ENCODE measurements at places on chromosomes 12 and 14.

- no peak for DNase-seq
These were observed 181.6 kb upstream of the FOXG1 start for GRCh38 chr14:28584951-28585350.

DNA sequence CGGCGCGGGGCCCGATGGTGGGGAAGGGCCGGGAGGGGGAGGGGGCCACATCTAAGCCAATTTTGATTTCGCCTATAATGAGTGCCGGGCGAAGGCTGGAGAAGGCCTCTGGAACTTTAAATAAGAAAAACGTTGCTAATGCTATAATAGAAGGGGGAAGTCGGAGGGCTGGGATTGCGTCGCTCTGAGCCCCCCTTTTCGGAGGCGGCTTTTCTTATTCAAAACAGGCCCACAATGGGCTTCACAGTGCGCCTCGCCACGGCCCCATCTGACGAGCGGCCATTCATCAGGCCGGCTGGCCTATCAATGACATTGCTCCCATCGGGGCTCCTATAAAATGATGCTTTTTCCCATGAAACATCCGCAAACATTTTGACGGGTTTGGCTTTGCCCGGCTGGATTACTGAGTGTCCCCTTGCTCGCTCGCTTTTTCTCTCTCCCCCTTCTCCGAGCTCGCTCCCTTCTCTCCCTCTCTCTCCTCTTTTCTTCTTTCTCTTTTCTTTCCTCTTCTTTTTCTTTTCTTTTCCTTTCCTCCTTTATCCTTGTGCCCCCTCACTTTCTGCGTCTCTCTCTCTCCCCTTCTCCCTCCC lies at the start of gene RFX4:
Gene RFX4 (plus strand): TSS at position 364 of the 590 bp plus-strand sequence. CDS start 317 bp downstream, outside the sequence.
- no peak for DNase-seq

DNA sequence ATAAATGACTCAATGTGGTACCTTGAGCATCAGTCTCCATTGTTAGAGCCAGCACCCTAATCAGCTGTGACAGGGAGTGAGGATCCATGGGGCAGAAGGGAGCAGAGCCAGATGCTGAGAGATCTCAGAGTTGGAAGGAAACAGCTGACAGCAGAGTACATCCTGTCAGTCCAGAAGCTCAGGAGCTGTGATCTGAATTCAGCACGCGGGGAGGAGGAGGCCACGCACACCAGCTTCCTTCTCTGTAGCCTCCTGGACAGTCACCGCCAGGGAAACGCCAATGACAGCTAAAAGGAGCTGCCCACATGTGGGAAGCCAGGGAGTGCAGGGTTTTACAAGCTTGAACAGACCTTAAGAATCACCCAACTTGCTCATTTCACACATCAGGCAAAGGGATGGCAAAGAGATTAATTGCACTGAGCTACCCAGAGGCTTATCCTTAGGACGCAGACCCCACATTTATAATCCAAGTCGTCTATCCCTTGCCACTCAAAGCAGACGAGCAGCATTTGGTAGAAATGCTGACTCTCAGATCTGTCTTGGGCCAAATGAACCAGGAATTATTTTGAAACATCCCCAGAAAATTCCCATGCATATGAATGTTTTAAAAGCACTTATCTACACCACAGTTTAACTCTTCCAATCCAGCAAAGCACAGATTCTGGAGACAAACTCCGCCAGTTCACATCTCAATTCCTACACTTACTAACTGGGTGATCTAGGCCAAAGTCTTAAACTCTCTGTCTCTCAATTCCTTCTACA lies 322.6 kb upstream of the TMTC1 start:
- DNase-seq = no peak

GRCh38 chr14:90405101-90405500 lies 8.3 kb downstream of the CALM1 start:
- DNase-seq = no peak

DNA sequence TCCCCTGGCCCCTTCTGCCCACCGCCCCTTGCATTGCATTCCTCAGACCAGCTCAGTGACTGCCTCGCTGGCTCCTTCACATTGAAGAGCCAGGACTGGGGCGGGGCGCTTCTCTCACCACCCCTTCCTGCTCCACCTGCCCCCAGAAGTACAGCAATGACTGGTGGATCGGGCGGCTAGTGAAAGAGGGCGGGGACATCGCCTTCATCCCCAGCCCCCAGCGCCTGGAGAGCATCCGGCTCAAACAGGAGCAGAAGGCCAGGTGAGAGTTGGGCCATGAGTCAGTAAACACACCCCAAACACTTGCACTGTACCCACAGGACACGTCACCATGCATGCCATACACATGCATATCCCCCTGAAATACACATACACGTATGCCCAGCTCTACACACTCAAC lies 5.8 kb downstream of the CACNB3 start:
- no peak for DNase-seq

- DNase-seq = no peak
These were observed 213.3 kb upstream of the CLEC14A start for GRCh38 chr14:38469156-38469555.

- no peak for DNase-seq
These were observed 91.6 kb upstream of the PTPRQ start for GRCh38 chr12:80352474-80352873.

- peak; percentile 73 for DNase-seq
These were observed 699 bp downstream of the MGAT2 start for GRCh38 chr14:49621114-49621881.

- DNase-seq = no peak
These were observed 326.7 kb downstream of the ATP23 start for GRCh38 chr12:58268069-58268468.

DNA sequence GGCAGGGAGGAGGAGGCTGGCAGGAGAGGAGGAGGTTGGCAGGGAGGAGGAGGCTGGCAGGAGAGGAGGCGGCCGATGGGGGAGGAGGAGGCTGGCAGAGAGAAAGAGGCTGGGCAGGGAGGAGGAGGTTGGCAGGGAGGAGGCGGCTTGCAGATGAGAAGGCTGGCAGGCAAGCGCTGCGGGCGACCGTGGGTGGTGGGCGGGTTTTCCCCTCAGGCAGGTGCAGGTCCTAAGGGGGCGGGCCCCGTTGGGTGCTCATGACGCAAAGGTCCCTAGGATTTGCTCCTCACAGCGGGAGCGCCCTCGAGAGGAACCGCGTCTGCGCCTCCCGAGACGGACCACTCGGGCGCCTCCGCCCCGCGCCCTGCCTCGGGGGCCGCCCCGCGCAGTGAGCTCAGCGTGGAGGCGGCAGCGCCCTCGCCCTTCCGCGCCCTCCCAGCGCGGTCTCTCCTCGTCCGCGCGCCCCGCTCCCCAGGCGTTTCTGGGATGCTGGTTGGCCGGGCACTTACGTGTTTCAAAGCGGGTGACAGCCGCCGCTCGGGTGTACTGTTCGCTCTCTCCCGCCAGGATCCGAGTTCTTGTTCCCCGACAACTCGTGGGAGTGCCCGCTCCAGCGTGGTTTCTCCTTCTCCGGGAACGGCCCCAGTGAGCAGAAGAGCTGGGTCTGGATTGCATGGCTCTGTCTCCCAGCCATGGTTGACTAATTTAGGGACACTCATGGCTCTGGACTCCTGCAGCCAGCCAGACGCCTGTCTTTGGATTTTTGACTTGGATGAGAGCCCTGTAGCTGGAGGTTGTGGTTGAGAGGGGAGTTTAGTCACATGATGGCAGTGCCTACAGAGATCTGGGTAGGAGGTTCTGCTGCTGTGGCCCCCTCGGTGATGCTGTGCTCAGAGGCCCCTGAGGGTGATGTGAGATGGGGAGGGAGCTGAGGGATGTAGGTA lies 64.1 kb upstream of the PPP4R3A start:
- peak; percentile 96 for DNase-seq

DNA sequence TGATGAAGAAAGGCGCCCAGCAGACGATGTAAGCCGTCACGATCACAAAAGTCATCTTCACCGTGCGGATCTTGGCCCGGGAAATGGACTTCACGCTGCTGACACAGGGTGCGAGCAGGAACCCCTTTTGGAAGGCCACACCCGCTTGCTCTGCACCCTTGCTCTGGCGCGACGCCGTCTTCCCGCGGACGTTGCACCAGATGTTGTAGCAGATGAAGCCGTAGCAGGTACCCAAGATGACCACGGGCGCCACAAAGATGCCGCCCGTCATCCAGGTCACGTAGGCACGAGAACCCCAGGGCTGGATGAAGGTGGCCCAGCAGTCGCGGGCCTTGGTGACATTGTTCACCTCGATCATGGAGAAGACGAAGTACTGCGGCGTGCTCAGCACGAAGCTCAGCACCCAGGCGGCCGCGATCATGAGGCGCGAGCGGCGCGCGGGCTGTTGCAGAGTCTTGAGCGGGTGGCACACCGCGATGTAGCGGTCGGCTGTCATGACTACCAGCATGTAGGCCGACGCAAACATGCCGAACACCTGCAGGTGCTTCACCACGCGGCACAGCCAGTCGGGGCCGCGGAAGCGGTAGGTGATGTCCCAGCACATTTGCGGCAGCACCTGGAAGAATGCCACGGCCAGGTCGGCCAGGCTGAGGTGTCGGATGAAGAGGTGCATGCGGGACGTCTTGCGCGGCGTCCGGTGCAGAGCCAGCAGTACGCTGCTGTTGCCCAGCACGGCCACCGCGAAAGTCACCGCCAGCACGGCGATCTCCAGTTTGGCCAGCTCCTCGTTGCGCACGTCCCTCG lies 890 bp downstream of the AVPR1A start:
- peak; percentile 17 for DNase-seq

GRCh38 chr12:110284597-110284996 lies 3.5 kb downstream of the ATP2A2 start:
- no peak for DNase-seq
